Tibial nerve (tissue), 4 donors: ENCODE measurements at places on chromosomes 6 and 20.
A peak's percentile ranks its signal among the peaks of the same experiment; 100 is the strongest.

GRCh38 chr20:25197183-25197869 lies 1.8 kb downstream of the ENTPD6 start:
- no peak for DNase-seq
- H3K4me3 ChIP-seq: peak overlapping the region; percentile 84
- peak overlapping the region; percentile 91 for H3K27ac ChIP-seq
- H3K36me3 ChIP-seq: no peaks in the 10 kb centered on the region

- no peaks in the 10 kb centered on the region for H3K36me3 ChIP-seq
- peaks cover 6% of the 10 kb centered on the region for H3K4me1 ChIP-seq
- no peak overlapping the region for H3K4me3 ChIP-seq
- H3K27me3 ChIP-seq: no peaks in the 10 kb centered on the region
- DNase-seq: no peak
Measured at GRCh38 chr6:34714663-34715062, 18.1 kb upstream of the ILRUN start.

GRCh38 chr6:22709803-22710202 lies 140.4 kb downstream of the HDGFL1 start:
- no peaks in the 10 kb centered on the region for H3K36me3 ChIP-seq
- H3K4me3 ChIP-seq: no peak overlapping the region
- no peaks in the 10 kb centered on the region for H3K27me3 ChIP-seq
- peak overlapping the region; percentile 80 for H3K27ac ChIP-seq
- DNase-seq: no peak

- H3K4me3 ChIP-seq: no peak overlapping the region
- no peak overlapping the region for H3K27ac ChIP-seq
- no peaks in the 10 kb centered on the region for H3K36me3 ChIP-seq
- H3K27me3 ChIP-seq: no peaks in the 10 kb centered on the region
- H3K4me1 ChIP-seq: peaks cover 36% of the 10 kb centered on the region
Measured at GRCh38 chr6:109056661-109057060, 38.0 kb downstream of the SESN1 start.

- no peaks in the 10 kb centered on the region for H3K36me3 ChIP-seq
- no peaks in the 10 kb centered on the region for H3K4me1 ChIP-seq
- no peak for DNase-seq
- no peak overlapping the region for H3K4me3 ChIP-seq
Measured at GRCh38 chr20:54014293-54014926, 56.0 kb downstream of the BCAS1 start.

GRCh38 chr6:51585264-51585663 lies 502.1 kb downstream of the PKHD1 start:
- DNase-seq: no peak
- H3K4me3 ChIP-seq: no peak overlapping the region
- no peak overlapping the region for H3K27ac ChIP-seq

DNA sequence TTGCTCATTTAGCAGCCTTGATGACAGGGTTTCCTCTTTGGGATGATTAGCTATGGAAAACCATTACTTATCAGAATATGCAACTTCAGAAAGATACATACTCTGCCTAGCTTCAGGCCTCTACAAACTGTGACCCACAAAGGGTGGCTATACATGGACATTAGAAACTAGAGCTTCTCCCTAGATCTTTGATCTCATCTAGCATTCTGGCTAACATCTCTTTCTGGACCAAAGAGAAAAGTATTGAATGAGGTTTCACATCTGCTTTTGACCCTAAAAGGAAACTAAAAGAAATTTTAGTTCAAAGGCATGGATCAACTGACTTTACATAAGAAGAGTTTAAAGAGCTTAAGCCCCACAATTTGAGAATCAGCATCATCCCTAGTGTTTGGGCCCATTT lies 12.4 kb upstream of the HMGN3 start:
- H3K36me3 ChIP-seq: no peaks in the 10 kb centered on the region

DNA sequence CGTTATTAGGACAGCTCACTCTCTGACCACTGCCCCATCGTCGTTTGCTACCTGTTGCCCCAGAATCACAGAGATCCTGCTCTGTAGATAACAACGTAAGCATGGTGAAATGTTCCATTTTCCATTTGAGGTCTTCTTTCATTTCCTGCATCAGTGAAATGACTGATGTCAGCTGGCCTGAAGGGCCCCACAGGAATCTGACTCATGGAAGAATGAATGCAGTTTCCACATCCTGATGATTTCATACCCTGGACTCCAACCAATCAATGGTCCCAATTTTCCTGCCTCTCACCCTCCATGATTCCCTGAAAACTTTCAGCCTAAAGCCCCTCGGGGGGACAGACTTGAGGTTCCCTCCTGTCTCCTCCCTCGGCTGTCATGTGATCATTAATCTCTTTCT lies 394.4 kb upstream of the CDH4 start:
- no peak overlapping the region for H3K4me3 ChIP-seq
- H3K27me3 ChIP-seq: no peaks in the 10 kb centered on the region
- no peak overlapping the region for H3K27ac ChIP-seq
- DNase-seq: no peak
- H3K4me1 ChIP-seq: no peaks in the 10 kb centered on the region

DNA sequence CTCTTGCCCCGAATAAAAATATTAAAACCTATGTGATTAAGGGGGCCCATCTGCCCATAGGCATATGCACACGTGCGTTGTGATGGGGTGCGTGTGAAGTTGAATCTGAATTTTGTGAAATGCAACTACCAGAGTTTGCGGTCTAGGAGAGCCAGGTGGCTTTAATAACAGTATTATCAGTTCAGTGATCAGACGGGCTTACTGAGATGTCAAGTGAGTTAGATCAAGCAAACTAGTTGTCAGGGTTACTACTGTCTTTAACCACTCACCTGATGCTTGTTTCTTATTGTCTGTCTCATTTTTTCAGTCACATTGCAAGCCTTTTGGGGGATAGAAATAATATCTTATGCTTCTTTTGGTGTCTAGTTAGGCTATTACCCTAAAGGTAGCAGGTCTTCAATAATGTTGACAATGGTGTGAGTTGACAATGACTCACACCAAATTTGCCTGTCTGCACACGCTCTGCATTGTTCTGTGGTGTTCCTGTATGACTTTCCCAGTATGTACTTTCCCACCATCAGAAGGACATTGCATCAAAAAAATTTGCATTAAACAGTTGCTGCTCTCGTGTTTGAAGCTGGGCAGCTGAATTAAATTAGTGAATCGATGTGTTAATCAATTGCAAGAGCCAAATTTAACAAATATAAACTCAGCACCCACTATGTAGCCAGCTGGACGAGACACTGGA lies 103.1 kb upstream of the NAA20 start:
- H3K4me1 ChIP-seq: peaks cover 69% of the 10 kb centered on the region
- H3K27ac ChIP-seq: no peak overlapping the region
- DNase-seq: no peak
- H3K27me3 ChIP-seq: no peaks in the 10 kb centered on the region

DNA sequence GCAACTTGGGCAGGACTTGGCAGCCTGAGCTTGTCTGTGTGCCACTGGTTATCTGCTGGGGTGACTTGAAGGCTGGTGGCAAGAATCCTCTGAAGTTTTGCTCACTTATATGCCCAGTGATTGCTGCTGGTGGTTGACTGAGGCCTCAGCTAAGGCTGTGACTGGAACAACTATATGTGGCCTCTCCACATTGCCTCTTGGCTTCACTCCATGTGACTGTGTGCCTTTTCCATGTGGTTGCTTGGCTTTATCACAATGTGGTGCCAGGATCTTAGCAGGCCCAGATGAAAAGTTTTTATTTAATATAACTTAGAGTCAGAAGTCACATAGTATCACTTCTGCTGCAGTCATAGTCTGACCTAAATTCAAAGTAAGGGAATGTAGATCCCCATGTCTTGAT lies 104.5 kb downstream of the ADAT2 start:
- no peaks in the 10 kb centered on the region for H3K4me1 ChIP-seq
- H3K27ac ChIP-seq: no peak overlapping the region
- H3K4me3 ChIP-seq: no peak overlapping the region
- DNase-seq: no peak

GRCh38 chr6:52233975-52234823 lies 10.1 kb downstream of the IL17F start:
- no peaks in the 10 kb centered on the region for H3K4me1 ChIP-seq
- H3K4me3 ChIP-seq: no peak overlapping the region
- no peaks in the 10 kb centered on the region for H3K36me3 ChIP-seq
- DNase-seq: no peak
- no peaks in the 10 kb centered on the region for H3K27me3 ChIP-seq
- H3K27ac ChIP-seq: no peak overlapping the region

DNA sequence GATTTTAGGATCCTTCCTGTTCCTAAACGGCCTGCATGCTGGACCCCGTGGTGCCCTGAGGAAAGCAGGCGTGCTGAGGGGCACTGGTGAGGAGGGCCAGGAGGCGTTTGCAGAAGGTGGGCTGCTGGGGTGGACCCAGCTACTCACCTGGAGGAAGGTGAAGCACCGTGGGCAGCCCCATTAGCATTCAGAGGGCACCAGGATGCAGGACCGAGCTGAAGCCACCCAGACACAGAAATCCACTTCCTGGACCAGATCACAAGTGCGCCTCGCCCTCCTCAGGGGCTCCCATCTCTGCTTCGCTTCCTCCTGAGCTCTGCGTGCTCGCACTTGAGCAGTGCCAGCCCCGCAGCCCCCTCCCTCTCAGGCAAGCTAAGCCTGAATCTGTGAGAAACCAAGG lies 187.0 kb downstream of the SYNDIG1 start:
- no peak overlapping the region for H3K27ac ChIP-seq
- no peaks in the 10 kb centered on the region for H3K36me3 ChIP-seq
- no peak overlapping the region for H3K4me3 ChIP-seq
- H3K4me1 ChIP-seq: no peaks in the 10 kb centered on the region

DNA sequence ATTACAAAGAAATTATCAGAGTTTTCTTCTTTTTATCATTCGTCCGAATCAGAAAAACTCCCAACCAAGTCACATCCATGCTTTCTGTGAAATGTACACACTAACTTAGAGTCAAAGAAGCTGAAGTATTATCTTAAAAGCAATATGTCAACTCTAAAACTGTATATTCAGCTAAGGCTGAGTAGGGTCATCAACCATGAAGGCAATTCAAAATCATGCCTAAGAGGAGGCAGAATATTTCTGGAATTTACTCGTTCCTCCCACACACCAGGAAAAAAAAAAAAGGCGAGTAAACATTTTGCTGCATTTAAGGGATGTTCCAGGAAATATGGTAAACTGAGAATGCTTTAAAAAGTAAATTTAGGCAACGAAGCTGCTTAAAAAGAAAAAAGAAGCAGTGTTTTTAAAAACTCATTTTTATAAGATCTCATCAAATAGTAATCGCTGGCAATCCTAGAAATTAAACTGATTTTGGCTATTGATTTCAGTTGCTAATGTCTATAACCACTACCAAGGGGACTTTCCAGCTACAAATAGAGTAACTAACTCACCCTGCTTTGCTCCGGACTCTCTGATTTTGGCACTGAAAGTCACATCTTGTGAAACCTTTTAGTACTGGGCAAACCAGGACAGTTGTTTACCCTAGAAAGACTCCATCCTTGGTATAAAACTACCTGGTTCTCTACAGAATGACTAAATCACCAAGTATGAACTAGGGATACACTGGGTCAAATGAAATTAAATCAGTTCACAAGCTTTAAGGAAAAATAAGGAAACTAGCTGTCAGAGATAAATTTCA lies 82.8 kb downstream of the MBOAT1 start:
- no peak overlapping the region for H3K4me3 ChIP-seq
- DNase-seq: no peak
- peak overlapping the region; percentile 26 for H3K27ac ChIP-seq
- no peaks in the 10 kb centered on the region for H3K27me3 ChIP-seq
- H3K4me1 ChIP-seq: no peaks in the 10 kb centered on the region

GRCh38 chr6:24387818-24388217 lies 14.9 kb upstream of the MRS2 start:
- no peak overlapping the region for H3K4me3 ChIP-seq
- no peak for DNase-seq
- no peak overlapping the region for H3K27ac ChIP-seq
- no peaks in the 10 kb centered on the region for H3K4me1 ChIP-seq

DNA sequence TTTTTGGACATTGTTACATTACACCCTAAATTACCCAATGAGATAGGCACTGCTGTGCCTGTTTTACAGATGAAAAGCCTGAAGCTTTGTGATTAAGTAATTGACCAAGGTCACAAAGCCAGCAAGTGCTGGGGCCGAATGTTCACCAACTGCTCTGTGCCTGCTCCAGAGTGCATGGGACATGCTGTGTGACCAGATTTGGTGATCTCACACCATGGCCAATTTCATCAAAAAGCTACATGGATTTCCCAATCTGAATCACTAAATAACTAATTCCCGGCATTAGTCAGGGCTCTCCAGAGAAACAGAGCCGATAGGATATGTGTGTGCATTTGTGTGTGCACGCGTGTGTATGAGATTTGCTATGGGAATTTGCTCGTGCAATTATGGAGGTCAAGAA lies 228.3 kb upstream of the ECI2 start:
- no peak overlapping the region for H3K4me3 ChIP-seq
- no peaks in the 10 kb centered on the region for H3K4me1 ChIP-seq
- no peak overlapping the region for H3K27ac ChIP-seq
- no peaks in the 10 kb centered on the region for H3K27me3 ChIP-seq
- no peaks in the 10 kb centered on the region for H3K36me3 ChIP-seq
- no peak for DNase-seq

DNA sequence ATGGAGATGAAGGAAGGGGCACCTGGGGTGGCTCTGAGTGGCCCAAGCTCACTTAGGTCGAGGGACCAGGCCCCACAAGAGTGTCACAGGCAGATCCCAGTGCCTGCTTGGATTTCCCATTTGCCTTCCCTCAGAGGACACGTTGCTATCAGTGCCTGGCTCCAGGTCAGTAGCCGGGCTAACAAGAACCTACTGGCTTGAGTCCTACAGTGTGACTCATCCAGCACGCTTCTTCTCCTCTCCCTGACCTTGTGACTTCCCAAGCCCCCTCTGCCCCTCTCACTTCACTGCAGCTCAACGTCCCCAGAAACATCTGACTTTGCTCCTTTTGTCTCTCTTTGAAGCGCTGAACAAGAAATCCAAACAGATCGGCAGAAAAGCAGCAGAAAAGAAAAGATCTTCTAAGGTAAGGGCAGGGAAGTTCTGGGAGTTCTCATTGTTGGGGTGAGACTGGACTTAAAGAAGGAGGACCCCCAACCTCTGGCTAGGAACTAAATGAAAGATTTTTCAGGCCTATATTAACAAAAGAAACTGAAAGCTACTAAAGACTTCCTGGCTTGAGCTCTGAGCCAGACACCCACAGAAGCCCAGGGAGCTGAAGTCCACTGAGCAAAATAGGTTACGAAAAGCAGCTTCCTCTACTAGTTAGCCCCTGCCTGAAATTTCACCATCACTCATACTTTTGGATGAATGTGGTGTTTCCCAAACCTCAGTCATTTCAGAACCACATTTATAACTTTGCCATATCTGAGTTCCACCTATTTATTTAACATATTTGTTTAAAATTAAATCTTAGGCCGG lies 21.5 kb downstream of the ASIP start:
- H3K27me3 ChIP-seq: no peaks in the 10 kb centered on the region
- H3K27ac ChIP-seq: peak overlapping the region; percentile 57
- DNase-seq: no peak
- H3K36me3 ChIP-seq: no peaks in the 10 kb centered on the region

- peak; percentile 42 for DNase-seq
- H3K4me1 ChIP-seq: peaks cover 41% of the 10 kb centered on the region
- H3K27ac ChIP-seq: peak overlapping the region; percentile 65
- no peaks in the 10 kb centered on the region for H3K27me3 ChIP-seq
- H3K4me3 ChIP-seq: no peak overlapping the region
- H3K36me3 ChIP-seq: no peaks in the 10 kb centered on the region
Measured at GRCh38 chr20:44643596-44644229, 7.8 kb downstream of the ADA start.

- no peak overlapping the region for H3K4me3 ChIP-seq
- no peaks in the 10 kb centered on the region for H3K27me3 ChIP-seq
- peak; percentile 79 for DNase-seq
- no peaks in the 10 kb centered on the region for H3K36me3 ChIP-seq
Measured at GRCh38 chr6:148144917-148145521, 197.6 kb upstream of the SASH1 start.

GRCh38 chr6:36247693-36248092 lies 22.2 kb upstream of the PNPLA1 start:
- peaks cover 38% of the 10 kb centered on the region for H3K4me1 ChIP-seq
- DNase-seq: no peak
- H3K4me3 ChIP-seq: no peak overlapping the region
- peak overlapping the region; percentile 74 for H3K27ac ChIP-seq
